SK-MEL-5 (cell line): ENCODE measurements at places on chromosomes 5 and 9.

DNA sequence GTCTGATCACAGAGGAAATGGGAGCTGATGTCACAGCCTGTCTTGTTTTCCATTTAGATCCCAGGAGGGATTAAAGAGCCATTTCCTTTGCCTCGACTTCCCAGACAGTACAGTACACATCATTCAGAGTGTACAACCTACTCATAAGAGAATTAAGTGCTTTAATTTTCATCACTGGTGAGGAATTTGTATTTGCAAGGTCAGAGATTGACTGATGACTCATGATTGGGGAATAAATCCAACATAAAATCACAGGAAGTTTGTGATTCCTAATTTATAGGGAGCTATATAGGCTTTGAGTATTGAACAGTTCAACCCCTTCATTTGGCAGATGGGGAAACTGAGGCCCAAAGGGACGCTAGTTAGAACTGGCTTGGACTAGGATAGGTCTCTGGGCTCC, 4.1 kb upstream of the TOMM5 start:
- DNase-seq = no peak

DNA sequence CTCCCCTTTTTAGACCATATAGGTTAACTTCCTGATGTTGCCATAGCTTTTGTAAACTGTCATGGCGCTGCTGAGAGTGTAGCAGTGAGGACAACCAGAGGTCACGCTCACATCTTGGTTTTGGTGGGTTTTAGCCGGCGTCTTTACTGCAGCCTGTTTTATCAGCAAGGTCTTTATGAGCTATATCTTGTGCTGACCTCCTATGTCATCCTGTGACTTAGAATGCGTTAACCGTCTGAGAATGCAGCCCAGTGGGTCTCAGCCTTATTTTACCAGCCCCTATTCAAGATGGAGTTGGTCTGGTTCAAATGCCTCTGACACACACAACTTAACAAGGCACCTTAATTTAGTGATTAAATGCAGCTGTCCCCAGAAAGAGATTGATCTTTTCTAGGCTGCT, 23.9 kb upstream of the KDM4C start:
- no peak for DNase-seq

GRCh38 chr9:19416143-19416542, 7.3 kb downstream of the ACER2 start:
- DNase-seq = no peak

DNA sequence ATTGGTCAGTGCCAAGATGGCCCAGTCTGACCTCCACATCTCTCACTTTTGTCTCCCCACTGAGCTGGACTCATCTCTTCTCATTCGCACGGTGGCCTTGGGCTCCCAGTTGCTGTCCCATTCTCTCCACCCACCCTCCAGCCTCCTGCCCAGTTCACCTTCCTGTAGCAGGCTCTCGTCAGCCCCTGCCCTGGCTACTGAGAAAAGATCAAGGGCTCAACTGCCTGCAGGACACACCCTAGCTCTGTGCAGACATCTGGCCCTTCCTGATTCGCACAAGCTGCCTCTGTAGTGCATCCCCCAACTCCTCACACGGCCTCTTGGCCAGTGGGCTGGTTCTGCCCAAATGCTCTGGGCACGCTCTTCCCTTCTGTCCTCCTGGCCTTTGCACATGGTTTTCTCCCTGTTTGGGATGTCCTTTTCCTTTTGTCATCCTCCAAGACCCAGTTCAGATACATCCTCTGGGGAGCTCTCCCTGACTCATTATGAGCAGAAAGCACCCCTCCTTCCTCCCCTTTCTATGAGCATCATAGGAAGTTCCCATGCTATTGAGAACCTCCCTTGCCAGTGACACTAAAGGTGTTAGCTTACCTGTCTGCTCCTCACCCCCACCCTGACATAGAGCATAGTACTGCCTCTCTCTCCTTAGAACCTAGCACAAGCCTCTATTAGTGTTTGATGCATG, 78.5 kb upstream of the TGFBR1 start:
- DNase-seq = no peak

DNA sequence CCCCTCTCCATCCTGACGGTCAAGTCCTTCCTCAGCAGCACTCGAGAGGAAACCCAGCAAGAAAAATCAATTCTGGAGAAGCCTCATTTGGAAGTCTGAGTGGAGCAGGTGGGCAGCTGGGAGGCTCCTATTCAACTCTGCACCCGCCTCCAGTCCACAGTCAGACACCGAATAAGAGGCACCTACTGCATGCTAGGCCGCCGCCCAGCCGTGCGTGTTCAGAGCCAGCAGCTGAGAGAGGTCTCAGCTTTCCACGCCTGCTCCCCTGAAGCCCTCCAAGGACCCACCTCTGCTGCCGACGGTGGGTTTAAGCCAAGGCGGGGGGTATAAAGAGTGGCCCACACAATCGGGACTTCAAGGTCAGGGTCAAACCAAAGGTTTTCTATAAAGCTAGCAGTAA, 41.9 kb downstream of the VAV2 start:
- DNase-seq = no peak

DNA sequence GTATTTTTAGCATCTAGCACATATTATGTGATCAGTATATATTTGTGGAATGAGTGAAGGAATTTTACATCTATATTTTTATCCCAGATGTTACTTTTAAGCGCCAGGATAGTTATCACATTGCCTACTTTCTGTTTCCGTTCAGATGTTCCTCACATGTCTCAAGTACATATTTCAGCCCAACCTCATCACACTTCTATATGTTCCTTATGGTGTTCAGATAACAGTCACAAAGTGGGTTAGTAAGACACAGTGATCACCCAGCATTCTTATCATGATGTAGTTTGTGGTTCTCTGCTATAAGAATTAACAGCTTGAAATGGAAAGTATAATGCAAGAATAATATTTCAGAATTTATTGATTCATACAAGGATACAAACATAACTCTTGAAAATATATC, 170.0 kb upstream of the RASA1 start:
- no peak for DNase-seq

DNA sequence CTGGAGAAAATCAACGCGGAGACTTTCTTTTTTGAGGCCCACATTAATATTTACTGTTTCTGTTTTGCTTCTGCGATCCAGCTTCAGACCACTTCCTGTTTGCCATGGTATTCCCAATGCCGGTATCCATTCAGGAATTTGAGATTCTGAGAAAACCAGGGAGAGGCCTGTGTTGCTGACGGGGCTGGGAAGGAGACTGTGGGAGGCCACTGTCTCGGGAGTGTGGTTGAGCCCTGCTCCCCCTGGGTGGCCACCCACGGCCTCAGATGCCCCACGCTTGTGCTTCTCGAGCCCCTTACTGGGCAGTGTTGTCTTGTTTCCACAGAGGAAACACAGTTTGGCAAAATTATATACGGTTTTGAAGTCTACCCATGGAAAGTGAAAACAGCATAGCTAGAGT, 403.6 kb upstream of the IRX2 start:
- no peak for DNase-seq

DNA sequence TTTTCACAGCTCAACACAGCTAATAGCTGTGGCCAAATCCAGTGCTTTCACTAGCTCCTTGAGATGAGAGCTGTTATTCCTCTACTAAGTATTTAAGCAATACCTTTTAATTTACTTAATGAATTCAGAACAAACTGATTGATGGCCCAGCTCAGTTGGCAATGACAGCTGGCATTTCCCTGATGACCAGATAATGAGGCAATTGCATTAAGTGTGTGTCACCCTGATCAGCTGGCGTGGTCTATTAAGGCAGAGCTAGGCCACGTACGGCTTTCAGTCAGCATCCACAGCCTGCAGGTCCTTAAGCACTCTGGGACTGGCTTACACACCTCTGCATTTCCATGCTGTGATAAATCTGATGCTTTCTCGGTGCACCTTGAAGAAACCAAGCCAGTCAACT, 34.4 kb downstream of the TTLL11 start:
- no peak for DNase-seq

- DNase-seq = no peak
Observed at GRCh38 chr9:116605904-116606341, 81.2 kb upstream of the TRIM32 start.

- DNase-seq = no peak
Observed at GRCh38 chr9:125700791-125701190, 6.2 kb downstream of the MAPKAP1 start.

DNA sequence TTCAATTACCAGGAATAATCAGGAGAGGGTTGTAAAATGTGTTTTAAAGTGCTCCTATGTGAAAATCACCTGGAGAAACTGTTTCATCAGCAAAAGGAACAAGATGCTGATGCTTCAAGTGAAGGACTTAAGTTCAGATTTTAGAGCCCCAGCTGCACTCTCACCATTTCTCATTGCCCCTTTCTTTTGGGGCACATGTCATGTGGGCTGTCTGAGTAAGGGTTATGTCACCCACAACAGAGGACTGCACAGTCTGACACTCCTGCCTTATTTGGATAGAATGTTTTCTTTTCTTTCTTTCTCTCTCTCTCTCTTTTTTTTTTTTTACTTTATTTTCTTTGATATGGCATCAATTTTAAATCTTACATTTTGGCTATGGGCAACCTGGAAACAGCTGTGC, 204.1 kb upstream of the EFNA5 start:
- DNase-seq = no peak

GRCh38 chr5:21774801-21775200, 1078.3 kb downstream of the CDH12 start:
- no peak for DNase-seq

- no peak for DNase-seq
Observed at GRCh38 chr5:41412496-41412895, 97.9 kb downstream of the PLCXD3 start.

GRCh38 chr5:96835791-96836191, 28.0 kb upstream of the ERAP1 start:
- no peak for DNase-seq

DNA sequence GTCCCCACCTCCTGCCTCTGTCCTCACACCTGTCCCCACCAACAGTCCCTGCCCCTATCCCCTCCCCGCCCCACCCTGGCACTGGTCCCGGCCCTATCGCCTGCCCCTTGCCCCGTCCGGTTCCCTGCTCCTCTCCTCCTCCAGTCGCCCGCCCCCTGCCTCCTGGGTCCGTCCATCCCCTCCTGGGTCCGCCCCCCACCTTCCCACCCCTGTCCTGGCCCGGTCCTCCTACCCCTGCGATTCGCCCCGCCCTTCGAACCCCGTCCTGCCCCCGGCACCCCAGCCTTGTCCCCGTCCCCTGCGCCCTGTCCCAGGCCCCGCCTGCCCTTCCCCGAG, 372 bp downstream of the EDF1 start:
- DNase-seq = no peak

GRCh38 chr9:94168203-94169000, 84.1 kb downstream of the PTPDC1 start:
- DNase-seq = no peak
